NCI-H1417 treated with DMSO at 0.1 percent for 48 hours (cell line): ENCODE measurements at places on chromosomes 5 and 9.

DNA sequence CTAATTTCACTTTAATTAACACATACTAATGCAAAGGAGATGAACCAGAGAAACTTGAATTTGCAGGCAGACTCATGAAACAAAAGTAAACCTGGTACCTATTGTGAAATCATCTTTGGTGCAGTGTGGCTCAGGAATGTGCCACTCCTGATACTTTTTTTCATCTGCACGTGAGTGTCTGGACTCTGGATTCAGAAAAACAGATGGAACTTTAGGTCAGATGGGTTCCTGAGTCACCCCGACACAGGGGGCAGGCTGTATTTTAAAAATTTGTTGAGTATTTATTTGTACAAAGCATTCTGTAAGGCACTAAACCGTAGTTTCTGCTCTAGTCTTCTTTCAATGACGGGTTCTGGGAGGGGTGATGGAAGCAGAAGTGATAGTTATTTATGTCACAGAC is 52.2 kb upstream of the TUT7 start:
- DNase-seq: no peak

GRCh38 chr5:98492258-98492657 is 281.2 kb upstream of the RGMB start:
- DNase-seq: no peak

GRCh38 chr9:4333231-4333740 is 33.4 kb upstream of the GLIS3 start:
- DNase-seq: no peak

- DNase-seq: no peak
Measured at GRCh38 chr5:153569036-153569435, 78.6 kb downstream of the GRIA1 start.

GRCh38 chr9:131605770-131606590 is 60.7 kb downstream of the PRRT1B start:
- DNase-seq: no peak

GRCh38 chr5:158235159-158235547 is 376.2 kb upstream of the CLINT1 start:
- DNase-seq: no peak

- no peak for DNase-seq
Measured at GRCh38 chr5:177403102-177403791, 2.8 kb upstream of the PFN3 start.

DNA sequence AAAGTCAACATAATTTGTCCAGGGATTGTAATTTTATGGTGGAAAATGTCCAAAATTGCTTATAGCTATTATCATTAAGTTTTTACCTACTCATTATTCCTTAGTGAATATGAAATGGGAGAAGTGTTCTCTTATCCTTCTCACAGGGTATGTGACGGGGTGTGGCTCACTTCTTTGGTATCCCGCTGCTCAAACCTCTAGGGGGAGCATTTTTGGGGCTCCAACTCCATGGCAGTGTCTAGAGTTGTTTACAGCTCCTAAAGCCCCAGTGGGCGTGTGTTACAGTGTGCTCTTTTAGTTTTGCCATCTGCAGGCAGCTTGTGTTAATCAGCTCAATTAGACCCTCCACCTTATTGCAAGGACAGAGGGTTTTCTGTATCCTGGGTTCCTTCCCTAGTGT is 89.4 kb downstream of the CDKN2A start:
- DNase-seq: no peak

DNA sequence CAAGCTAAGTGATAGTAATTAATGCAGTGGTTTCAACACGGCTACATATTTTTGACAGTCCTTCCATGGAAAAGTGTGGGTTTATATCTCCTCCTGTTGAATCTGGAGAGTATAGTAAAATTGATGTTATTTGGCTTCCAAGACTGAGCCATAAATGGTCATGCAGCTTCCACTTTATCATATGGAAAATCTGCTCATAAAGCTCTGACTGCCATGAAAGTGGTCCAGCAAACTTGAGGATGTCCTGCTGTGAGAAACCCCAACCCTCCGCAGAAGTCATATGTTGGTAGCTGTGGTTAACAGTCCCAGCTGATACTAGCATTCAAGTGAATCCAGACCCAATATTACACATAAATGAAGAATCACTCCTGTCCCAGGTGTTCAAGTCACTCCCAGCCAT is 378.3 kb downstream of the KCTD16 start:
- no peak for DNase-seq

DNA sequence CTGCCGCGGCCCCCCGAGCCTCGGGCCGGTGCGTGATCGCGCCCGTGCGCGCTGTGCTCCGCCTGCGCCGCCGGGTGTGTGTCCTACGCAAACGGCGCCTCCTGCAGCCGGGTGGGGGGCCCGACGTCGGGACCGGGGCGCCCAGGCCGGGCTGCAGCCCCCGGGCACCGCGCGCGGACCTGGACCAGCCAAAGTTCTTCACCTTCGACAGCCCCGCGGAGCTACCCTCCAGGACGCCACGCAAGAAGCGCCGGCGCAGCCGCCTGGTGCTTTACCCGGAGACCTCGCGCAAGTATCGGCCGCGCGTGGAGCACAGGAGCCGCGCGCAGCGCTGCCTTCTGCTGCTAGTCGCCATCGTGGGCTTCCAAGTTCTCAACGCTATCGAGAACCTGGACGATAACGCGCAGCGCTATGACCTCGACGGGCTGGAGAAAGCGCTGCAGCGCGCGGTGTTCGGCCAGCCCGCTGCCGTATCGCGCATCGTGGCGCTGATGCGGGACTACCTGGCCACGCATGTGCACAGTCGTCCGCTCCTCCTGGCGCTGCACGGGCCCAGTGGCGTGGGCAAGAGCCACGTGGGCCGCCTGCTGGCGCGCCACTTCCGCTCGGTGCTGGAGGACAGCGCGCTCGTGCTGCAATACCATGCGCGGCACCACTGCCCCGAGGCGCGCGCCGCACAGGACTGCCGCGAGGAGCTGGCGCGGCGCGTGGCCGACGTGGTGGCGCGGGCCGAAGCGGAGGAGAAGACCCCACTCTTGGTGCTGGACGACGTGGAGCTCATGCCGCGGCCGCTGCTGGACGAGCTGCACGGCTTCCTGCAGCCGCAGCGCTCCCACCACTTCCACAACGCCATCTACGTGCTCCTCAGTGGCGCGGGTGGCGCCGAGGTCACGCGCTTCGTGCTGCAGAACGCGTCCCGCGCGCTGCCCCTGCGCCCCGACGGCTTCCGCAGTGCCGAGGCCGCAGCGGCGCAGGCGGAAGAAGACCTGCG is 1.5 kb downstream of the TOR4A start:
- DNase-seq: no peak

DNA sequence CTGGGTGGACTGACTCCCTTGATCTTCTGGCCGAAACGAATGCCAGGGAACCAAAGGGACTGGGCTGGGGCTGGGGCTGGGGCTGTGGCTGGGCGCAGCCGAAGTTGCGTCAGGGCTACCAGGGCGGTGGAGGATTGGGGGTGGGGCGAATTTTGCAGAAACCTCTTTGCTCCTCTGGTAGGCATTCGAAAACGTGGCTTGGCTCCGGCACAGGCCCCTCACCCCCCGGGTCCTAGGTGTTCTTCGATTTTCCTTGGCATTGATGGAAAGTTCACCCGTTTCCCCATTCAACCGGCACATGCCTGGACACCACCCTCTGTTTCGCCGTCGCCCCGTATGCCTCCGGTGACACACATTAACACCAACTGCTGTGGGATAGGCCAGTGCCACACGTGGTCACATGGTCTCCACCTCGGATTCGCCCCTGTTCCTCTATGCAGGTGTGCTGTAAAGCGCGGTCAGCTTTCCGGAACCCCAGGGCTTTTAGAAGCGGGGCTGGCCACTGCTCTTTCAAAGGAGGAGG is 477.1 kb downstream of the SPATA31A7 start:
- DNase-seq: no peak

DNA sequence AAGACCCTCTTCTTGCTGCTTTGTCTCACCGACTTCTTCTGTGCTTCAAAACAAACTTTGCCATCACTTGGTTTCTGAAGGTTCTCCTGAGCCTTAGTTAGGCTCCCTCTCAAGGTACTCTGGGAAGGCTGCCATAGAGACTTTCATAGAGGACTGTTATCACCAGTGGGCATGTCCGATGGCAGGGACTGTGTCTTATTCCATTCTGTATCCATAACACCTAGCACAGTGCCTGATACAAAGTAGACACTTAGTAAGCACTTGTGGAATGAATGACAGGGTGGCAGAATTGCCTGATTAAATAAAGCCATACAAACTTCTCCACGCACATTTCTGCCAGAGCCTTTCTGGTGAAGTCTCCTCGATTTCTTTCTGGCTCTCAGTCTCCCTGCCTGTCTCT is 32.7 kb downstream of the AGXT2 start:
- DNase-seq: no peak

GRCh38 chr5:148861088-148861487 is 34.7 kb downstream of the ADRB2 start:
- no peak for DNase-seq

- no peak for DNase-seq
Measured at GRCh38 chr5:159826351-159827214, 89.7 kb upstream of the ADRA1B start.

GRCh38 chr9:132187121-132187620 is 25.3 kb downstream of the NTNG2 start:
- no peak for DNase-seq

DNA sequence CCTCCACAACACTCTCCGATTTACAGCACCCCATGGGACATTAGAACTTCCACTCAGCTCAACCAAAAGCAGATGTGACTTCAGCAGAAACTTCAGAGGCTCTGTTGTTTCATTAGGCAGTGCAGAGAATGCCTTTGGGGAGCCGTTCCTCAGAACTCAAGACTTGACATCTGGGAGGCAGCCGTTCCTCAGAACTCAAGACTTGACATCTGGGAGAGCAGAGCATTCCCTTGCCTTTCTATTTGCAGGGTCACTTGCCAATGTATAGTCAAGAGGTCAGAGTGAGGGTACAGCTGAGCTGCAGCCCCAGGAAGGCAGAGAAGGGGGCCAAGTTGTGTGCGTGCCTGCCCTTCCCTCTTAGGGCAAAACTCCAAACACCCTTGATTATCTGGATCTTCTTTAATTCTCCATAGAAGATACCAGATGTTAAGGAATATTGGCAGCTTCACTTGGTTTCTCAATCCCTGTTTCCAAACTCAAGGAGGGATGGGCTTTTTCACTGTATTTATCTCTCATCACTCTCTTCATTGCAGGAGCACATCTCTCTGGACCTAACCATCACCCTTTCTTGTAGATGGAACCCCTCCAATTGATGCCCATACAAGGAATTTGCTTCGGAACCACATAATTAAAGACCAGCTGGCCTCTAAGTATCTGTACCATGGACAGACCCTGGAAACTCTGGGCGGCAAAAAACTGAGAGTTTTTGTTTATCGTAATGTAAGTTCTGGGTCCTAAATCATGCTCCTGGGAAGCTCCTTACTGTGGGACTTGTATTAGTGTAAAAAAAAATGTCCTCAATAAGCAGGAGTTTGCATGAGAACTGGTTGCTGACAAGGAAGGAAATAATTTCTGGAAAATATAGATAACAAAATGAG is 25.6 kb downstream of the TGFBI start:
- no peak for DNase-seq

- no peak for DNase-seq
Measured at GRCh38 chr9:1910269-1910811, 104.8 kb upstream of the SMARCA2 start.

GRCh38 chr9:16824545-16825330 is 45.7 kb downstream of the BNC2 start:
- DNase-seq: no peak

DNA sequence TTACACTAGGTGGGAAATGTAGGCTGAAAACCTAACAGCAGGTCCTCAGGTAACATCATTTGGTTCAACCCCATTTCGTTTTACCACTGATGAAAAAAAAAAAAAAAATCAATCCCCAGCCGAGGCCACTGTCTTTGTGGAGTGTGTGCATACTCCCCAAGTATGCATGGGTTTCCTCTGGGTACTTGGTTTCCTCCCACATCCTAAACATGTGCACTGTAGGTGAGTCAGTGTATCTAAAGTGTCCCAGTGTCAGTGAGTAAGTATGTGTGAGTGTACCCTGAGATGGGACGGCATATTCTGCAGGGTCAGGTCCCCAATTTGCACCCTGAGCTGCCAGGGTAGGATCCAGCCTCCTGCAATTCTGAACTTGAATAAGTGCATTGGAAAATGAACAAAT is 966.5 kb upstream of the DMAC1 start:
- no peak for DNase-seq

GRCh38 chr9:121786543-121786948 is 135.1 kb downstream of the DAB2IP start:
- DNase-seq: no peak

- DNase-seq: no peak
Measured at GRCh38 chr5:88813805-88814575, 69.0 kb downstream of the MEF2C start.

GRCh38 chr9:94792511-94792910 is 66.0 kb downstream of the AOPEP start:
- no peak for DNase-seq

DNA sequence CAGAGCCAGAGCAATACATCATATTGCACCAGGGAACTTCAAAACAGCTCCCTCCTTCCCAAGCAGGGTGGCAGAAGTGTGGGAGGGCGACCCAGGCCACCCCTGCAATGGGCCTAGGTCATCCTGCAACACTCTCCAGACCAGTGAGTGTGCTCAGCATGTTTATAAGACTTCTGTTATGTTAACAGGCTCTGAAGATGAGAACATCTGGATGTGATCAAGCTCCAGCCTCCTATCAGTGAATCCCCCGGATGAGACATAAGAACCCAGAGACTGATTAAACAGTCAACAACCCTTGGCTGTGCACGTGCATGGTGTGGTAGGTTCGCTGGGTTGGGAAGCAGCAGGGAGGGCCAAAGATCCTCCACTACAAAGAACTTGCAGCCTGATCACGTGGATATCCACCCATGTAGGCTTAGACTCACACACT is 63.3 kb downstream of the ABCA1 start:
- DNase-seq: no peak

- DNase-seq: no peak
Measured at GRCh38 chr9:117825609-117826347, 121.6 kb downstream of the TLR4 start.

- DNase-seq: no peak
Measured at GRCh38 chr9:127539982-127540663, 72.0 kb upstream of the STXBP1 start.

DNA sequence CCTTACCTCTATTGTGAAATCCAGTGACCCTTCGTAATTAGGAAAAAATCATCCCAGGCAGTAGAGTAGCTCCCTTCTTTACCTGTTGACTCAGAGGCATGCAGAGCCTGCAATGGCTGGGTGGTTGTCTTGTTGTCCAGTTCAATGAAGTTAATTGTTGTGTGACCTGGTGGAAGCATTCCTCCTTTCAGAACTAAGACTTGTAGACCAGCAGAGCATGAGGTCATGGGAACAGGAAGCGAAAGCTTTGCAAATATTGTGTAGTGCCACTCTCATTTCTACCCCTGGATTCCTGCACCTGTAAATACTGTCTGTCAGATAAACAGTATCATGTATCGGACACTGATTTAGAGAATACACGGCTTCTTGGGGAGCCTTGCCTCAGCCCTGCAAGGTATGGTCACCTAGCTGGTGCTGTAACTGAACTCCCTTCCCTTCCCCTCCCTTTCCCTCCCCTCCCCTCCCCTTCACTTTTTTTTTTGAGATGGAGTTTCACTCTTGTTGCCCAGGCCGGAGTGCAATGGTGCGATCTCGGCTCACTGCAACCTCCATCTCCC is 5.7 kb upstream of the PRXL2C start:
- no peak for DNase-seq
